SHP77 (cell line): ENCODE measurements at places on chromosomes 7 and 10.

DNA sequence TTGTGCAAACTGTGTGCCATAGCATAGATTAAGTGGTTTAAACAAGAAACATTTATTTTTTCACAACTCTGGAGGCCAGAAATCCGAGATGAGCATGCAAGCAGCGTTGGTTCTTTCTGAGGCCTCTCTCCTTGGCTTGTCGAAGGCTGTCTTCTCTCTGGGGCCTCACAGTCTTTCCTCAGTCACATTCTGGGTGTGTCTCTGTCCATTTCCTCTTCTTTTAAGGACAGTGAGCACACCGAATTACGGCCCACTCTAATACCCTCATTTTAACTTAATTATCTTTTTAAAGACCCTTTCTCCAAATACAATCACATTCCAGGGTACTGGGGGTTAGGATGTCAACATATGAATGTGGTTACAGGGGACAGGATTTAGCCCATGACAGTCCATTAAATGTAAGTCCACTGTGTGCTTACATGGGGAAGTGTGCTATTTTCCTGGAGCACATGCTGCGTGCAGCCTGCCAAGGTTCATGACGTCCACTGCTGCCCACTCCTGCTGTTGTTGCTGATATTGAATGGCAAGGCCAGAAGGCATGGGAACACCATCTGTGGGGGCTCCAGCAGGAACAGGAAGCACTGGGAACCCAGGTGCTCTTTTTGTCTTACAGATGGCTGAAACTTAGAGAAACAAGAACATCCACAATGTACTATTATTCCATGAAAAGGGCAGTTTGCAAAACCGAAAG lies 365.5 kb downstream of the GALNT17 start:
- DNase-seq: no peak

DNA sequence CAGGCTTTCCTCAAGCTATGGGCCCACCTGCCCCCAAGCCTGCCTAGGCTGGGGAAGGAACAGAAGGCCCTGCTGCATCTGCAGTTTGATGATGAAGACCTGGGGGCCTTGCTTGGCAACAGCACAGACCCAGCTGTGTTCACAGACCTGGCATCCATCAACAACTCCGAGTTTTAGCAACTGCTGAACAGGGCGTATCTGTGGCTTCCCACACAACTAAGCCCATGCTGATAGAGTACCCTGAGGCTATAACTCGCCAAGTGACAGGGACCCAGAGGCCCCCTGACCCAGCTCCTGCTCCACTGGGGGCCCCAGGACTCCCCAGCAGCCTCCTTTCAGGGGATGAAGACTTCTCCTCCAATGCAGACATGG lies 36.3 kb downstream of the CADPS2 start:
- DNase-seq: no peak

DNA sequence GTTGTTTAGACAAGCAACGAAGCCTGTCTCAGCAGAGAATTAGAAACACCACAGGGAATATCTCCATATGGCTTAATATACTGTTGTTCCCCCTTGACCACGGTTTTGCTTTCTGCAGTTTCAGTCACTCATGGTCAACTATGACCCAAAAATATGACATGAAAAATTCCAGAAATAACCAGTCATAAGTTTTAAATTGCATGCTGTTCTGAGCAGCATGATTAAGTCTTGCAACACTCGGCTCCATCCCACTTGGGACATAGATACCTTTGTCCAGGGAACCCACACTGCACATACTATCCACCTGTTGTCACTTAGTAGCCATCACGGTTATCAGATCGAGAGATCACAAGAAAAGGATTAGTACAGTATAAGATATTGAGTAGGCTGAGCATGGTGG lies 60.7 kb upstream of the FOXK1 start:
- DNase-seq: no peak

GRCh38 chr10:97074256-97075145 lies 111.3 kb downstream of the SLIT1 start:
- no peak for DNase-seq

DNA sequence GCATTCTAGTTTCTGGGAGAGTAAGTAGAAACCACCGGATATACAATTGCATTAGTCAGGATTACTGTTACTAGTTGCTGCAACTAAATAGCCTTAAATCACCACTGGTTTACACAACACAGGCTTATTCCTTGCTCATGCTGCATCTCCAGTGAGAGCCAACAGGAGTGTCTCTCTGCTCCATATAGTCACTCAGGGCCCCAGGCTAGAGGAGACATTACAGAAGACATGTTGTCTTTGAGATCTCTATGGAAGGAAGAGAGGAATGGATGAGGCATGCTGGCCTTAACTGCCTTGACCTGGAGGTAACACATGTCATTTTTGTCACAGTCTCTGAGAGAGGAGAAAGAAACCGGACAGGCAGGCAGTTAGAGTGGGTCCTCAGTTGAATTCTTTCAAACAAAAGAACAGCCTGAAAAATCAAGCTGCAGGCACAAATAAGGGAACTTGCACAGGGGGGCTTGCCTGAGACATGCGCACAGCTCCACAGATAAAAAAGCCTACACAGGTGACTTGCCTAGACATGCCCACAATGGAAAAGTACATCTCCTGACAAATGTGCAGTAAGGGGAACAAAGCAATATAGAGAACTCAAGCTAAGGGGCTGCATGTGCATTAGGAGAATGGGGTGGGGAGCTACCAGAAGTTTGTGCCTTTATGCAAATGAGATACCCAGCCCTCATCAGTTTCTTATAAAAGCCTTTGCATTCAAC lies 348.0 kb downstream of the TYW1 start:
- no peak for DNase-seq
